ENCODE measurements at places on chromosomes 1 and 21.

GRCh38 chr1:111852261-111852721 lies 96.6 kb downstream of the DDX20 start:
- H3K27ac ChIP-seq: no peak overlapping the region
- no peak overlapping the region for H3K4me3 ChIP-seq
- no peaks in the 10 kb centered on the region for H3K4me1 ChIP-seq
- H3K27me3 ChIP-seq: no peaks in the 10 kb centered on the region
- DNase-seq: no peak

- peaks cover 5% of the 10 kb centered on the region for H3K4me1 ChIP-seq
- H3K27ac ChIP-seq: no peak overlapping the region
These were observed 8.6 kb upstream of the NTNG1 start for GRCh38 chr1:107132195-107132594.

DNA sequence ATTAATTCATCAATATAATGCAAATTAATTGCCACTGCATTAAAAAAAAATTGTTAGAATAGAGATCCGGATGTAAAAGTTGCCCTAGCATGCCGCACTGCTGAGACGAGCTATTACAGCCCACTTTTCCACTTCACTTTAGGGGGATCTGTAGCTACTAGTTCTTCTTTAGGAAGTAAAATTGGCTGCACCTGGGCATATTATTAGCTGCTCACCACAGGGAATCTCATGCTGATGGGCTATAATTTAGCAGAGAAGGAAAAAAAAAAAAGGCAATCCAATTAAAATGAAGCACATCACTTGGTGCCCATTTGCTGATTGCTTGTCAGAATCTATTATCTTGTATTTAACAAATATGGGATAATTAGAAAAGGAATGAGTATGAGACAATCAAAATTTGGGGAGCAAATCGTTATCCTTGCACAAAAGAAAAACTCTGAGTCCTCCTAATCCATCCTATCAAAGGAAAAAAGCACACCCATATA lies 233.4 kb downstream of the DSCAM start:
- H3K4me1 ChIP-seq: no peaks in the 10 kb centered on the region
- H3K36me3 ChIP-seq: no peaks in the 10 kb centered on the region
- no peaks in the 10 kb centered on the region for H3K27me3 ChIP-seq
- no peak overlapping the region for H3K27ac ChIP-seq

GRCh38 chr21:31445137-31445536 lies 101.1 kb upstream of the TIAM1 start:
- H3K4me3 ChIP-seq: no peak overlapping the region
- H3K36me3 ChIP-seq: no peaks in the 10 kb centered on the region
- DNase-seq: no peak
- H3K4me1 ChIP-seq: peaks cover 6% of the 10 kb centered on the region
- no peaks in the 10 kb centered on the region for H3K27me3 ChIP-seq

GRCh38 chr1:34128186-34128889 lies 36.7 kb downstream of the CSMD2 start:
- H3K27me3 ChIP-seq: no peaks in the 10 kb centered on the region
- no peak overlapping the region for H3K4me3 ChIP-seq

DNA sequence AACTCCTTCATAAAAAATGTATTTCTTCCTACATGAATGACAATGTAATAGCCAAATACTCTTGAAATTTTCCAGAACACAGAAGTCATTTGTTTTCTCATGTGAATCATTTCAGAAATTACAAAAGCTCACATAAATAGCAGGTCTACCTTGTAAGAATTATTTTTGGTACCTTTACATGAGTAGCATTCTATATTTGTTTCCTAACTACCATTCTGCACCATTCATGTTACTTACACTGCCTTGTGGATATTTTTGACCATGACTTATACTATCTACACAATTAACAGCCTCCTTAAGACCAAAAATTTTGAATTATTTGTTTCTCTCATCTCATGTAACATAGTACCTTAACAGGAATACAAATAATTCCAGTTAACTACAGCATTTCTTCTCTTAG lies 109.6 kb downstream of the ENAH start:
- H3K4me3 ChIP-seq: no peak overlapping the region
- no peak for DNase-seq
- H3K4me1 ChIP-seq: peaks cover 5% of the 10 kb centered on the region
- H3K27me3 ChIP-seq: no peaks in the 10 kb centered on the region
- H3K36me3 ChIP-seq: no peaks in the 10 kb centered on the region

- H3K27ac ChIP-seq: no peak overlapping the region
- H3K27me3 ChIP-seq: no peaks in the 10 kb centered on the region
- no peak for DNase-seq
These were observed 118.0 kb upstream of the IFFO2 start for GRCh38 chr1:19074361-19074901.

DNA sequence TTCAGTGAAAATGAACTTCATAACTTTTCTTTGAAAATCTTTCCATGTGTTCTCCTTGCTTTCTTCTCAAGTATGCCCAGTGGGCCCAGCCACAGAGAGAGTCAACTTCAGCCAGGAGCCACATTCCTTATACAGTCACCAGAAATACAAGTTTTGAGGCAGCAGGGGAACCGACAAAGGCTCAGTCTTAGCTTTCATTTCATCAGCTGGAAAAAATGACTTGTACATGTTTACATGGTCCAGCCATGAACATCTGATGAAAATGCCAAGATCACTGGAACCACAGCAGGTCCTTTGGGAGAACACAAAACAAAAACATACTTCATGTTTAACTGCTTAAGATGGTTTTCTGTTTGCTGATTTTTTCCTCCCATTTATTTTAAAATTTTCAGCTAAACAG lies 72.5 kb downstream of the SYDE2 start:
- no peak for DNase-seq
- no peak overlapping the region for H3K4me3 ChIP-seq
- no peaks in the 10 kb centered on the region for H3K36me3 ChIP-seq
- H3K27ac ChIP-seq: no peak overlapping the region
- H3K27me3 ChIP-seq: no peaks in the 10 kb centered on the region

- H3K36me3 ChIP-seq: peaks cover 5% of the 10 kb centered on the region
- DNase-seq: no peak
- H3K27ac ChIP-seq: no peak overlapping the region
- H3K4me3 ChIP-seq: no peak overlapping the region
- H3K4me1 ChIP-seq: no peaks in the 10 kb centered on the region
- H3K27me3 ChIP-seq: no peaks in the 10 kb centered on the region
These were observed 32.3 kb downstream of the TBX19 start for GRCh38 chr1:168312718-168313604.

- no peaks in the 10 kb centered on the region for H3K36me3 ChIP-seq
- H3K4me3 ChIP-seq: no peak overlapping the region
- H3K27me3 ChIP-seq: no peaks in the 10 kb centered on the region
- peaks cover 27% of the 10 kb centered on the region for H3K4me1 ChIP-seq
- DNase-seq: no peak
- peak overlapping the region; percentile 70 for H3K27ac ChIP-seq
These were observed 30.8 kb upstream of the TMEM125 start for GRCh38 chr1:43238991-43239469.

- no peaks in the 10 kb centered on the region for H3K36me3 ChIP-seq
- H3K4me1 ChIP-seq: no peaks in the 10 kb centered on the region
- no peak overlapping the region for H3K27ac ChIP-seq
- no peak overlapping the region for H3K4me3 ChIP-seq
These were observed 12.7 kb upstream of the C1orf167 start for GRCh38 chr1:11749203-11749689.

DNA sequence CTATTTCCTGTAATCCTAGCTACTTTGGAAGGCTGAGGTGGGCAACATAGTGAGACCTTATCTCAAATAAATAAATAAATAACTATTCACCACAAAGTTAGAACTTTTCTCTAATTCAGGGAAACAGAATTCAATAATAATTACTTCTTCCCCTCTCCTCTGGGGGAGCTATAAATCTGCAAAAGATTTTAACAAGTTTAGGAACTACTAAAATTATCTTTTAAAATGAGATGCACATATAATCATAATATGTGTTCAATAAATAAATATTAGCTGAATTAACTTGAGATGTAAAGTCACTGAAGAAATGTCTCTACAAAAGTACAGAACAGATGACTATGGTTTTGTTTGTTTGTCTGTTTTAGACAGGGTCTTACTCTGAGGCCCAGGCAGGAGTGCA lies 14.1 kb downstream of the WDR47 start:
- no peak overlapping the region for H3K4me3 ChIP-seq
- no peak overlapping the region for H3K27ac ChIP-seq
- DNase-seq: no peak
- no peaks in the 10 kb centered on the region for H3K4me1 ChIP-seq
- H3K36me3 ChIP-seq: peaks cover 1% of the 10 kb centered on the region
- H3K27me3 ChIP-seq: no peaks in the 10 kb centered on the region

- H3K27ac ChIP-seq: peak overlapping the region; percentile 99
- H3K36me3 ChIP-seq: no peaks in the 10 kb centered on the region
- peak overlapping the region; percentile 46 for H3K4me3 ChIP-seq
- DNase-seq: peak; percentile 75
These were observed 14.0 kb downstream of the SLC37A1 start for GRCh38 chr21:42527489-42528158.

DNA sequence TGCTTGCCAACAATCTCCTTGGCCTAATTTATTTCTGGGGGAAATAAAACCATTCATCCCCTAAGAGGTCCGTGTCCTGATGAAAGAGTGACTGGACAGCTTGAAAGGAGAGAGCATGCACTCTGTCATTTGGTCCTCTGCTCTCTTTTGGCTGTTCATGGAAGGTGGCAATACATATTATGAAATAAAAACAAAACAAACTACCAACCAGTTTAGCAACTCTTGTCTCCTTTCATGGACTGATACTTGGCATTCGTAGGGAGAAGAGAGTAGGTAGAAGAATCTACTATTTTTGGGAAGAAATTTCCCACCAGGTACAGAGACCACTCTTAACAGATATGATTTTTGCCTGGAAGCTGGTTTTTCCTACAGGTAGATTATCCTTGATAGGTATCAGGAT lies 746 bp upstream of the C1orf116 start:
- no peaks in the 10 kb centered on the region for H3K4me1 ChIP-seq
- no peak overlapping the region for H3K27ac ChIP-seq
- H3K36me3 ChIP-seq: no peaks in the 10 kb centered on the region

DNA sequence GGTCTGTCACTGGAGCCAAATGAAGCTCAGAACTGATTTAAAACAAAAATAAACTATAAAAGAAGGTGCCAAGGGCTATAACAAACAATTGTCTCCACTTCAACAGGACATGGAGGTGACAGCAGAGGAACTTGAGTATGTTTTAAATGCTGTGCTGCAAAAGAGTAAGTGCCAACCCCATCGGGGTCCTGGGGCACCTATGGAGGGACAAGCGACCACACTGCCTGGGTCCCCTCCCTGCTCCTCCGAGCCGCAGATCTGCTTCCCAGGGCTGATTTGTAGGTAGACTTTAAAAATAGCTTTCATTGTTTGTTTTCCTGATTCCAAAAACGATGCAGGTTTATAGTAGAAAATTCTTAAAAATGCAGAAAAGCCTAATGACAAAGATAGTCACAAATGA lies 42.8 kb downstream of the CAPN9 start:
- no peaks in the 10 kb centered on the region for H3K27me3 ChIP-seq
- no peak overlapping the region for H3K4me3 ChIP-seq
- no peaks in the 10 kb centered on the region for H3K36me3 ChIP-seq
- DNase-seq: no peak
- no peaks in the 10 kb centered on the region for H3K4me1 ChIP-seq

GRCh38 chr1:157494093-157494492 lies 58.2 kb downstream of the FCRL5 start:
- H3K27ac ChIP-seq: no peak overlapping the region
- no peak for DNase-seq
- no peak overlapping the region for H3K4me3 ChIP-seq
- peaks cover 37% of the 10 kb centered on the region for H3K4me1 ChIP-seq

DNA sequence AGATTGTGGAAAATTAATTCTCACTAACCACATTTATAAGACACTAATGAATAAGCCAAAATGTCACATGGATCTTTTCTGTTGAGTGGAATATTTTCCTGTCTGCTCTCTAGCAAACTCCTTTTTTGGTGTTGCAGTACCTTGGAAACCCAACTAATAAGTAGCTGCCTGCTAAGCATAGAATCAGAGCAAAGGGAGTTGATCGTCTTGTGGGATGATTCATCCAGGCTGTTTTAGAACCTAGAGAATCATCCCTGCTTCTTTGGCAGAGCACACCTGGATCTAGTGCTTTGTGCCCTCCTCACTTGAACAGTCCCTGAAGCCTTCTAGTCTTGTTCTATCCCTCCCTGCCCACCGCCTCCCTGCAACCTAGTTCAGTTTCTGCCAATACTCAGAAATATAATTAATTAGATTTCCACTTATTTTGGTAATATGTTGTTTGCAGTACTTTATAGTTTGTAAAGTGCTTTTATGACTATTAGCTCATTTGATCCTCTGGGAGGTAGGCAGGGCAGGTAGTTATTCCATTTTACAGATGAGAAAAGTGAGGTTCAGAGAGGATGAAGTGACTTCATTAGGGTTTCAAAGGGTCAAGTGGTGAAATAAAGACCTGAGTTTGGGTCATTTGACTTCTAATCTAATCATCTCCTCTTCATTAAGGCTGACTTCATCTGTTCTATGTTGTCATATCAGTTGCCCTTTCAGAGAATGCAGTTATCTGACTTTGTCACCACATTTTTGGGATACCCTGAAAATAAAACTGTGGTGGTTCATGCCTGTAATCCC lies 2.5 kb downstream of the AGO4 start:
- peak overlapping the region; percentile 83 for H3K4me3 ChIP-seq
- DNase-seq: no peak
- H3K27me3 ChIP-seq: no peaks in the 10 kb centered on the region
- peaks cover 12% of the 10 kb centered on the region for H3K4me1 ChIP-seq
- H3K36me3 ChIP-seq: no peaks in the 10 kb centered on the region

All from B cell (primary cell).